Central memory CD8-positive, alpha-beta T cell (primary cell): ENCODE measurements at places on chromosomes 3 and 15.

DNA sequence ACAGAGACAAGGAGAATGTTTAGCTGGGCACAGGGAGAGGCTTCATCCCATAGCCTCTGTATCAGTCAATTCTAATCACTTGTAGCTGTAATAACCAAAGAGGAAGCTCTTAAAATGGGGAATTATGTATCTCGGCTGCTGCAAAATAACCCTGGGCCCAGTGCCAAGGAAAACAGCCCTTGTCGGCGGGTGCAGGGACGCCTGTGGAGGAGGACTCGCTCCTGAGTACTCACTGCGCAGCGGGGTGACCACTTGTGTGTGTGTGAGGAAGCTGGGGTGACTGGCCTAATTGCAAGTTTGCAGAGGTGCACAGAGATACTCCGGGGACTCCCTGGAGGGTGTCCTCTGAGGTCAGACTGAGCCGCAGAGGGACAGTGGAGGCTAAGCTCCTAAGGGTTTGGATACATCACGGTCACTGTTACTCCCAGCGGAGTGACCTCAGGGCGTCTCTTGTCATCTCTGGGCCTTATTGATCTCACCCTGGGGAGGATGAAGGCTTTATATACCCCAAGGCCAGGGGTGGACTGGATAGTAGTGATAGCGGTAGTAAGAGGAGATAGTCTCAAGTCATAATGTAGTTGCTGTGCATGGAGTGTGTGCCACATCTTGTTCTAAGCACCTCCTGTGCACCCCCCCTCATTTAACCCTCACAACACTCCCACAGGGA, 37.2 kb downstream of the SLC6A6 start:
- DNase-seq, result no peak

GRCh38 chr15:89972085-89972484, 29.0 kb upstream of the ZNF710 start:
- DNase-seq, result no peak

GRCh38 chr3:75325716-75326115, 338.4 kb upstream of the FRG2C start:
- no peak for DNase-seq

- DNase-seq, result no peak
These were observed 26.1 kb downstream of the FAM174B start for GRCh38 chr15:92629276-92629974.

- no peak for DNase-seq
These were observed 53.0 kb downstream of the IQGAP1 start for GRCh38 chr15:90441027-90441426.

GRCh38 chr15:42724276-42724675, 12.7 kb downstream of the CDAN1 start:
- no peak for DNase-seq

- no peak for DNase-seq
These were observed 123.7 kb downstream of the ABHD5 start for GRCh38 chr3:43814461-43814860.

DNA sequence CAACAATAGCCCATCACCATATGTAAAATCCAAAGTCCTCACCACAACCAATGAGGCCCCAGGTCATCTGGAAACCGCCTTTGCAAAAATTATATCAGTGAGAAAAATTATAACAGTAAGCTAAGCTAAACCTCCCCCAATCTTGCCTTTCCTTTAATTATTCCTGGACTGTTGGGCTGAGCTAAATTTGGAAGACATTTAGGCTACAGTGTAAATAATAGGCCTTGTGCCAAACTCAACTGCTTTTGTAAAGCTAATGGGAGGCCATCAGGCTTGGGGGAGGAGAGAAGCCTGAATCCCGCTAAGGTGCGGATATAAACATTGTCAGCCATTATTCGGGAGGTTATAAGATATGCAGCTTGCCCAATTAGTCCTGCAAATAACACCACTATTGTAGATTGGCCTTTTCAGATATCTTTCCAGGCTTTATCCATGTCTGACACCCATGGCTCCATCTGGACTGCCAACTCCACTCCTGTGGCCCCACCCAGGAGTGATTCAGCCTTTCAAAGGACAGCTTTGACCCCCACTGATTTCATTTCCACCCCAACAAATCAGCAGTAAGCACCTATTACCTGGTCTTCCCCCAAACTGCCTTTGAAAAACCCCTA, 53.0 kb upstream of the CA12 start:
- no peak for DNase-seq
